ENCODE measurements at places on chromosomes 3 and 15. TPM values are rescaled to one million over a fixed set of nuclear protein-coding genes. Genes with fewer than 3 reads are reported as not detected.

GRCh38 chr3:137471130-137471529 is 293.0 kb upstream of the SOX14 start:
- no peaks in the 10 kb centered on the region for H3K36me3 ChIP-seq
- no peaks in the 10 kb centered on the region for H3K27me3 ChIP-seq
- no peak overlapping the region for H3K27ac ChIP-seq
- no peak for DNase-seq
- H3K4me1 ChIP-seq, result no peaks in the 10 kb centered on the region
- no peak overlapping the region for H3K4me3 ChIP-seq

- H3K27ac ChIP-seq, result no peak overlapping the region
- H3K27me3 ChIP-seq, result no peaks in the 10 kb centered on the region
- DNase-seq, result no peak
- peaks cover 3% of the 10 kb centered on the region for H3K4me1 ChIP-seq
Observed at GRCh38 chr3:188671971-188672370, 499.8 kb upstream of the TPRG1 start.

- H3K27me3 ChIP-seq, result no peaks in the 10 kb centered on the region
- no peak overlapping the region for H3K27ac ChIP-seq
- no peak overlapping the region for H3K4me3 ChIP-seq
- H3K4me1 ChIP-seq, result no peaks in the 10 kb centered on the region
Observed at GRCh38 chr3:74001436-74001835, 376.7 kb upstream of the PDZRN3 start.

DNA sequence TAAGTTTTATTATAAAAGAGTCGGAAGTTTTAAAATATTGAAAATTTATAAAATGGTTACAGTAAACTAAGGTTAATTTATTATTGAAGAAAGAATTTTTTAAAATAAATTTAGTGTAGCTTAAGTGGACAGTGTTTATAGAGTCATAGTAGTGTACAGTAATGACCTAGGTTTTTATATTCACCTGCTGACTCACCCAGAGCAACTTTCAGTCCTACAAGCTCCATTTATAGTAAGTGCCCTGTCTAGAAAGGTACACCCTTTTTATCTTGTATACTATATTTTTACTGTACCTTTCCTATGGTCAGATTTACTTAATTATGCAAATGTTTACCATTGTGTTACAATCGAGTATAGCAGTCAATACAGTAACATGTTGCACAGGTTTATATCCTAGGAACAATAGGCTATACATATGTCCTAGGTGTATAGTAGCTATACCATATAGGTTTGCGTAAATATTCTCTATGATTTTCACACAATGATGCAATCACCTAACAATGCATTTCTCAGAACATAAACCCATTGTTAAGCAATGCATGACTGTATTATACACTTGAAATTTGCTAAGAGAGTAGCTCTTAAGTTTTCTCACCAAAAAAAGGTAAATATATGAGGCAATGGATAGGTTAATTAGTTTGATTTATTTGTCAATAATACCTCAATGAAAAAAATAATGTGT is 106.9 kb upstream of the CD96 start:
- H3K27ac ChIP-seq, result no peak overlapping the region
- no peak for DNase-seq
- no peaks in the 10 kb centered on the region for H3K36me3 ChIP-seq
- H3K4me3 ChIP-seq, result no peak overlapping the region
- H3K27me3 ChIP-seq, result no peaks in the 10 kb centered on the region

- no peaks in the 10 kb centered on the region for H3K27me3 ChIP-seq
- no peaks in the 10 kb centered on the region for H3K4me1 ChIP-seq
- no peak overlapping the region for H3K4me3 ChIP-seq
- H3K27ac ChIP-seq, result no peak overlapping the region
- DNase-seq, result no peak
Observed at GRCh38 chr3:109184726-109185125, 48.2 kb downstream of the C3orf85 start.

DNA sequence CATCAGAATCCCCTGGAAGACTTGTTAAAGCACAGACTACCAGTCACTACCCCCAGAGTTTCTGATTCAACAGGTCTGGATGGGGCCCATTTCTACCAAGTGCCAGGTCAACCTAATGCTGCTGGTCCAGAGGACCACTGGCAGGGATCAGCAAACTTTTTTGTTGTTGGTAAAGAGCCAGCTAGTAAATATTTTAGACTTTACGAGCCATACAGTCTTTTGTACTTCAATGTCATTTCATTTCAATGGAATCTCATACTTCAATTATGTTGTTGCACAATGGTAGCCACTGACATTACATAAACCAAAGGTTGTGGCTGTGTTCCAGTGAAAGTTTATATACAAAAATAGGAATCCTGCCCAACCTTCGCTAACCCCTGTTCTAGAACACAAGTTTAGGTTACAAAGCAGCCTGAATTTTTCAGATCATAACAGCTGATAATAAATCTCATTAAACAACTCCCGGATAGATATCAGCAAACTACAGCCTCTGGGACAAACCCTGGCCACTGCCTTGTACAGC is 28.7 kb downstream of the ULK4 start:
- no peaks in the 10 kb centered on the region for H3K36me3 ChIP-seq
- H3K27ac ChIP-seq, result no peak overlapping the region
- DNase-seq, result peak; percentile 21
- no peaks in the 10 kb centered on the region for H3K27me3 ChIP-seq
- no peaks in the 10 kb centered on the region for H3K4me1 ChIP-seq

DNA sequence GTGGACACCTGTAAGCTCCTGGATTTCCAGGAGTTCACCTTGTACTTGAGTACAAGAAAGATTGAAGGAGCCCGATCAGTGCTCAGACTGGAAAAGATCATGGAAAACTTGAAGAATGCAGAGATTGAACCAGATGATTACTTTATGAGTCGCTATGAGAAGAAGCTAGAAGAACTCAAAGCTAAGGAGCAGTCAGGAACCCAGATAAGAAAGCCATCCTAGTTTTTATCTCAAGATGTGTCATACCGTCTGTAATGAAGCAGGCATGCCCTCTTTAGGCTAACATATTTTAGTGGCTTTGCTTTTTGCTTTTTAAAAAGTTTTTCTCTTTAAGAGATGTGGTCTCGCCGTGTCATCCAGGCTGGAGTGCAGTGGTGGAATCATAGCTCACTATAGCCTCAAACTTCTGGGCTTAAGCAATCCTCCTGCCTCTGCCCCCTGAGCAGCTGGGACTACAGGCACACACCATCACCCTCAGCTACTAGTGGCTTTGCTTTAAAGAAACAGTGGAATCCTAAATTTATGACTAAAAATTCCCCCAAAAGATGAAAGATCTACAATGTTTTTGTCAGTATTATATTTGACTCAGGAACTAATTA is 28.1 kb downstream of the EXOG start:
- no peak overlapping the region for H3K4me3 ChIP-seq
- no peak for DNase-seq
- no peaks in the 10 kb centered on the region for H3K27me3 ChIP-seq
- no peak overlapping the region for H3K27ac ChIP-seq

GRCh38 chr3:129794311-129795185 is 99.0 kb downstream of the TMCC1 start:
- peak overlapping the region; percentile 82 for H3K27ac ChIP-seq
- peaks cover 32% of the 10 kb centered on the region for H3K4me1 ChIP-seq
- peak; percentile 67 for DNase-seq
- no peaks in the 10 kb centered on the region for H3K27me3 ChIP-seq
- no peaks in the 10 kb centered on the region for H3K36me3 ChIP-seq

DNA sequence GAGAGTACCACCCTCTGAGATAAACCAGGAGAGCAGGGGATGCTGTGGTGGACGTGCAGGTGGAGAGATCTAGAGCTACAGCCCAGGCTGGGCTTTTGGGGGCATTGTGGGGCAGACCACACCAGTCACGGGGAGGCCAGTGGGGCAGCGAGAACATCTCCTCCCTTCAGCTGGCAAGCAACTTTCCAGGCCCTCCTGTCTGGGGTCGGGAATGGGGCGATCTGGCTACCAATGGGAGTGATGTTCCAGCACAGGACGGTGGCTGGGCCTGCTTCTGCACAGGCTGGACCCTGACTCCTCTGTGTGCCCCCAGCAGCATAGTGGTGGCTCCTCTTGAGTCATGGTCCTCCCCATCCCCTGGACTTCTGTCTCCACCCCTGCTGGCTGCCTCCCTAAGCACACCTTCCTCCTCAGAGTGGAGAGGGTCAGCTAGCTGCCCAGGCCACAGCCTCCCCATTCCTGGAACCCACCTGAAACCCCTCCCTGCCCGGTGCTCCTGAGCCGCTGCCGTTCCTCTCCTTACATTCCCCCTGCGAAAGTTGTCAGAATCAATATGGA is 16.1 kb downstream of the IRAK2 start:
- no peaks in the 10 kb centered on the region for H3K27me3 ChIP-seq
- H3K4me3 ChIP-seq, result no peak overlapping the region
- DNase-seq, result no peak
- peaks cover under 1% of the 10 kb centered on the region for H3K4me1 ChIP-seq

- DNase-seq, result no peak
- H3K36me3 ChIP-seq, result no peaks in the 10 kb centered on the region
- H3K27me3 ChIP-seq, result no peaks in the 10 kb centered on the region
- no peaks in the 10 kb centered on the region for H3K4me1 ChIP-seq
Observed at GRCh38 chr3:8001712-8002111, 499.9 kb upstream of the LMCD1 start.

GRCh38 chr3:87335931-87336330 is 59.5 kb upstream of the POU1F1 start:
- no peaks in the 10 kb centered on the region for H3K36me3 ChIP-seq
- DNase-seq, result no peak
- no peaks in the 10 kb centered on the region for H3K27me3 ChIP-seq
- peaks cover 40% of the 10 kb centered on the region for H3K4me1 ChIP-seq
- H3K4me3 ChIP-seq, result no peak overlapping the region

GRCh38 chr3:52723935-52724334 is 18.0 kb downstream of the SPCS1 start:
- no peak overlapping the region for H3K27ac ChIP-seq
- H3K4me3 ChIP-seq, result no peak overlapping the region
- DNase-seq, result no peak
- H3K36me3 ChIP-seq, result peaks cover 2% of the 10 kb centered on the region

DNA sequence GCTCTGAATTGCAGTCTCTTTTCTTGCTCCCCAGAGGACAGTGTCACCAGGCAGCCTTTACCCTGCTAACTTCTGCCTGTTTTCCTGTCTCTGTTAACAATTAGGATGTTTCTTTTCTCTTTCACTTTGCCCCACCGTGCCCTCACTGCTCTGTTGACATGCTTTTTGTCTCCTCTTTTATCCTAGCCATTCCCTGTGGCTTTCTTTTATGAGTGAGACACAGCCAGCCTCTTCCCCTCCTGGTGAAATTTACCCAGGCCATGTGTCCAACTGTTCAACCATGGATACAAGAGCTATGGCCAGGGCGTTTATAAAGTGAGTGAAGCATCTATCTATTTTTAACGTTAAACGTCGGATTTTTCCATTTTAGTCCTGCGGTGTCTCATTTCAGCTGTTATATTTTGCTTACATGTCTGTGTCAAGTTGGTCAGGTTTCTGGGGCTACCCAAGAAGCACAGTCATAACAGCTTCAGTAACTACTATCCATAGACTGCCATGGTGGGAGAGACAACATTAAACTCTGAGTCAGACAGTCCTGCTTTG is 443.2 kb upstream of the AZI2 start:
- H3K27me3 ChIP-seq, result no peaks in the 10 kb centered on the region
- no peak overlapping the region for H3K4me3 ChIP-seq
- H3K27ac ChIP-seq, result no peak overlapping the region
- H3K4me1 ChIP-seq, result no peaks in the 10 kb centered on the region

DNA sequence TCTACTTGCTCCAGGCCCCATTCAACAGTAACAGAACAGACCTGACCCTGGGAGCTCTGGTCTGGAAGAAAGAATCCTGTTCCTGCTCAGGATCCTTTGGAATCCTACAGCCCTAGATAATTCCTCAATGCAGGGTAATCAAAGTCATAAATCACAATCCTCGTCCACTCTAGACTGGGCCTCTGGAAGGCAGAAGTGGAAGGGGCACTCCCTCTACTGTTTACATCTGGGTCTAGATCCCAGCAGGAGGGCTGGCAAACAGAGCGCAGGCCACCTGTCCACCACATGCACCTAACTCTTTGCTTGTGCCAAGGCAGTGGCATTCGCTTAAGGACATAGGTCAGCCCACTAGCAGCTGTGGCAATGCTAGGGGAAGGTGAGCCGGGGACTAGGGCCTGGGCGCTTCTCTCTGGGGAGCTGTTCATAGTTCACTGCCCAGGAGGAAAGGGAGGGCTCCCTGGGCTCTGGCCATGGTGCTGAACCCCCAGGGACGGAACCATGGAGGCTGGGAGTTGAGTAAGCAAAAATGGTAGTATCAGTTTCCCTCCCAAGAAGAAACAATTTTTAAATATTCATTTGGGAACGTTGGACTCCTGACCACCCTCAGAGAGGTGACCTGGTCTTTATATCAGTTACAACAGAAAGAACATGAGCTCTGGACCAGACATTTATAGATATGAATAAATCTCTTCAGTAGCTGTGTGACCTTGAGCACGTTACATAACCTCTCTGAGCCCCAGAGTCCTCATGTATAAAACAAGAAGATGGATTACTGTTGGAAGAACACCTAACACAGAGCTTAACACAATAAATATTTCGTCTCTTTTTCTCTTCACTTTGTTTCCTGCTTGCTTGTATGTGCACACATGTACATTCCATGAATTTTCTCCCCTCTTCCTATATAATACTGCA is 90.2 kb downstream of the NTRK3 start:
- no peak overlapping the region for H3K4me3 ChIP-seq
- no peaks in the 10 kb centered on the region for H3K4me1 ChIP-seq
- no peak overlapping the region for H3K27ac ChIP-seq
- no peaks in the 10 kb centered on the region for H3K27me3 ChIP-seq
- DNase-seq, result no peak
- H3K36me3 ChIP-seq, result no peaks in the 10 kb centered on the region

DNA sequence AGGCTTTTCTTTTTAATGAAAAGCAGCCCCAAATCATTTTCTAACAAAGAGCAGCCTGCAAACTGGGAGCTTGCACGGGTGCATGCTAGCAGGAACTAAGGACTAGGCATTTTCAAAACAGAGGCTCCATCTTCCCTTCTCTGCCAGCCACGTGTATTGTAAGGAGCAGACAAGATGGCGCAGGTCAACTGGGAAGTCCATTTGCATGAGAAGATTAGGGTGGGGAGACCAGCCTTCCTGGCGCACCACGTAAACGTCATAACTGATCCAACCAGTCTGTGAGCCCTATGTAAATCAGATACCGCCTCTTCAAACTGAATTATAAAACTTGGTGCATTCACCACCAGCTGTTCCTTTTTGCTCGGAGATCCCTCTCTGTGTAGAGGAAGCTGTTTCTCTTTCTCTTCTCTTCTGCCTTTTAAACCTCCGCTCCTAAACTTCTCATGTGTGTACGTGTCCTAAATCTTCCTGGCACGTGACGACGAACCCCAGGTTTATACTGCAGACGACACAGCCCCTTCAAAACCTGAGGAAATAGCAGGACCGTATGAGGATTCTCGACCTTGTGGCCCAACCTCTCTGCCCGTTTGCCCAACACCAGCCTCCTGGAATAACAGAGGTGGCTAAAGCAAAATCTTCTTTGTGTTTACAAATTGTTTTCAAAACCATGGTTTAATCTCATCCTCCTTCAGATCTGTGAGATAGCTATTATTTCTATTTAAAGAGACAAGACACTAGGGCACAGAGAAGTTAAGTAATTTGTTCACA is 26.4 kb upstream of the SLC30A4 start:
- DNase-seq, result no peak
- H3K4me1 ChIP-seq, result no peaks in the 10 kb centered on the region
- no peak overlapping the region for H3K27ac ChIP-seq
- H3K27me3 ChIP-seq, result peaks cover 3% of the 10 kb centered on the region
- no peak overlapping the region for H3K4me3 ChIP-seq
- no peaks in the 10 kb centered on the region for H3K36me3 ChIP-seq

FBXW12 gene
- polyA plus RNA-seq, result not detected

STRA6 gene
- polyA plus RNA-seq, result not detected

CNTN6 gene
- not detected for polyA plus RNA-seq

RTP1 gene
- not detected for polyA plus RNA-seq

LTF gene
- not detected for polyA plus RNA-seq

P3H2 gene
- polyA plus RNA-seq, result 5.8 TPM

TUSC7 gene
- not detected for polyA plus RNA-seq

ZIC1 gene
- polyA plus RNA-seq, result not detected
